Brain microvascular endothelial cell (primary cell): ENCODE measurements at places on chromosomes 1 and 21.

GRCh38 chr1:248813546-248813945, 12.2 kb downstream of the SH3BP5L start:
- DNase-seq, result no peak

GRCh38 chr1:89945852-89946476, 48.9 kb upstream of the ZNF326 start:
- no peak for DNase-seq

DNA sequence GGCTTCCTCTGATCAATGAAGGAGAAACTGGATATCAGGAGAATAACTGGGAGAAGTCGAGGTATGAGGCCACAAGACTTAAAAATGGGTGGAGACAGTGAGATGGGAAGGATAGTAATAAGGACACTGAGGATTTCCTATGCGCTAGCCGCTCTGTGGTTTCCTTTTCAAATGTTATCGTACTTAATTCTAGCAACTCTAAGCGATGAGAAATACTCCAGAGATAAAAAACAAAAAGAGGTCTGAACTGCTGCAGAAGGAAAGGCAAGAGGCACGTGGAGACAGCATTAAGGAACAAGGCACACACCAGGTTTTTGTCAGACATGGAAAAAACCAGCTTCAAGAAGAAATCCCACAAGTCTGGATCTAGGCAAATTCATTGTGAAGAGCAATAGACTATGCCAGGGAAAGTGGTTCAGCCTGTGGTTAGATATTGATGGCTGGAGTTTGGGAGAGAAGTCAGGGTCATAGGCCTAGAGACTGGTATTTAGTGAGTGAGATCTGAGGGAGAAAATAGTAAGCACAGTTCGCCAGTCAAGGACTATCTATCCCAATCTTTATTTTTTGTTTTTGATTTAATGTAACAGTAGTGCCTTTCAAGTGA, 5.3 kb downstream of the CLCA2 start:
- no peak for DNase-seq

GRCh38 chr1:61386323-61386722, 304.0 kb downstream of the NFIA start:
- DNase-seq, result no peak

GRCh38 chr1:203161175-203161574, 14.5 kb downstream of the MYBPH start:
- no peak for DNase-seq

- DNase-seq, result no peak
Measured at GRCh38 chr1:35702508-35702907, 16.2 kb downstream of the C1orf216 start.

DNA sequence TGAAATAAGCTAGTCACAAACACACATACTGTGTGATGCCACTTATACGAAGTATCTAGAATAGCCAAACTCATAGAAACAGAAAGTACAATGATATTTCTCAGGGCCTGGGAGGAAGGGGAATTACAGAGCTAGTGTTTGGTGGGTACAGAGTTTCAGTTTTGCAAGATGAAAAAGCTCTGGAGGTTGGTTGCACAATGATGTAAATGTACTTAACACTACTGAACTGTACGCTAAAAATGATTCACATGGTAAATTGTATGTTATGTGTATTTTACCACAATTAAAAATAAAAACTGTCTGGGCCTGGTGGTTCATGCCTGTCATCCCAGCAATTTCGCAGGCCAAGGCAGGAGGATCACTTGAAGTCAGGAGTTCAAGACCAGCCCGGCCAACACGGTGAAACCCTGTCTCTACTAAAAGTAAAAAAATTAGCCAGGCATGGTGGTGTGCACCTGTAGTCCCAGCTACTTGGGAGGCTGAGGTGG, 15.3 kb upstream of the FHAD1 start:
- DNase-seq, result no peak

DNA sequence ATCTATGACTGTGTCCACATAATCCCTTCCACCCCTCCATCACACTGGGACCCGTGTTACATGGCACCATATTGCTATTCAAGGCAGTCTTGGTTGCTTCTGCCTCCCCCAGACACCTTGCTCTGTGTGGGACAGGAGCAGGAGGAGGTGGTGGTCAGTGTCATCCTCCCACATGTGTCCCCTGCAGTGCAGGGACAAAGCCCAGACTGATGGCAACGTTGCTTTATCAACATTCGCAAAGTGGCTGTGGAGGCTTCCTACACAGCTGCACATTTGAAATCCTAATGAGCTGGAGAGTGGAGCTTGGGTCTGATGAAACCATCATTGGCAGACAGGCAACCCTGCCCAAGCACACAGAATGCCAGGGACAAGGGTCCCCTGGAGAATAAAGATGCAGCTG, 26.2 kb downstream of the TRIM67 start:
- DNase-seq, result no peak

DNA sequence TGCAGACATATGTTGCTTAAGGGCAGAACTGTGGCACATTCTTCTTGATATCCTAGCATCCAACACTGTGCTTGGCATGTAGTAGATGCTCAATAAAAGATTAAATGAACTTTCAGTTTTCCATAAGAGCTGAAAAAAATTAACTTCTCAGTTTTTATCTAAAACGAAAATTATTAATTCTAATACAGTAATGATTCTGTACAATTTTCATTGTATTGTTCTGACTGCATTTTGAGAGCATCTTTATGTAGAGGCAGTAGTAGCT, 46.6 kb downstream of the FGGY start:
- DNase-seq, result no peak

DNA sequence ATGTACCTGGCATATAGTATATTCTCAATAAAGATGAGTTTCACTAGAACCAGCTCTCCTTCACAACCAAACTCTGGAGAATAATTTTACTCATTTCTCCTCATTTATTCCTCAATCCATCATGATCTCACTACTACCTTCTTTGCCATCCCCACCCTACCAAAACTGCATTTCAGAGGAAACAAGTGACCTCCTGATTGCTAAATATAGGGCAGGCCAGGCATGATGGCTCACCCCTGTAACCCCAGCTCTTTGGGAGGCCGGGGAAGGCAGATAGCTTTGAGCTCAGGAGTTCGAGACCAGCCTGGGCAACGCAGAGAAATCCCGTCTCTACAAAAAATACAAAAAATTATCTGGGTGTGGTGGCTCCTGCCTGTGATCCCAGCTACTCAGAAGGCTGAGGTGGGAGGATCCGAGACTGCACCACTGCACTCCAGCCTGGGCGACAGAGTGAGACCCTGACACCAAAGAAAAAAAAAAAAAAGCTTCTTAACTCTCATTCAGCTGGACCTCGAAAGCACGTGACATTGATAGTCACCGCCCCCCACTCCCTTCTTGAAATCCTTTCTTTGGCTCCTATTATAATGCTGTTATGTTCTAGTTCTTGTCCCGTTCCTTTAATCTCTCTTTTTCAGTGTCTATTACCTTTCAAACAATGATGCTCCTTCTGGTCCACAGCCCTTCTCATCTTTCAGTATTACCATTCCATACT, 2.1 kb downstream of the TESK2 start:
- DNase-seq, result no peak

GRCh38 chr1:19344372-19344810, 32.3 kb downstream of the SLC66A1 start:
- no peak for DNase-seq

DNA sequence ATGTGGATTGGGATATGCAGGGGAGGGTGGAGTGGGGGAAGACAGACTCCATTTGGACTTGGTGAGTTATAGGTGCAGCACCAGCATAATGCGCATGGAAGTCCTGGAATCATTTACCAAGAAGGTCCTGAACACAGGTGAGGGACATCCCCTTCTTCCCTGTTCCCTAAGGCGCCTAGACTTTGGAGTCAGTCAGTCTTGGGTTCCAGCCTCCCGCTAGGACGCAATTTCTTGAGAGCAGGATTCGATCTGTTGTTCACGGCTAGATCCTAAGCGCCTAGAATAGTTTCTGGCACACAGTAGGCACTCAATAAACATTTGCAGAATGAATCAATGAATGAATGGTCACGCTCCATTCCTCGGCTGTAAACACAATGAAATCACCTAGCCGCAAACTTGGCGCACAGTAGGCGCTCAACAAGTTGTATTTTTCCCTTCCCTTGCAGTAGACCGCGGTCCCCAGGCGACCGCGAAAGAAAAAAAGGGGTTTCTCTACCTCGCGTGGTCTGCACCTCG, 1.0 kb upstream of the AK4 start:
- DNase-seq, result no peak

DNA sequence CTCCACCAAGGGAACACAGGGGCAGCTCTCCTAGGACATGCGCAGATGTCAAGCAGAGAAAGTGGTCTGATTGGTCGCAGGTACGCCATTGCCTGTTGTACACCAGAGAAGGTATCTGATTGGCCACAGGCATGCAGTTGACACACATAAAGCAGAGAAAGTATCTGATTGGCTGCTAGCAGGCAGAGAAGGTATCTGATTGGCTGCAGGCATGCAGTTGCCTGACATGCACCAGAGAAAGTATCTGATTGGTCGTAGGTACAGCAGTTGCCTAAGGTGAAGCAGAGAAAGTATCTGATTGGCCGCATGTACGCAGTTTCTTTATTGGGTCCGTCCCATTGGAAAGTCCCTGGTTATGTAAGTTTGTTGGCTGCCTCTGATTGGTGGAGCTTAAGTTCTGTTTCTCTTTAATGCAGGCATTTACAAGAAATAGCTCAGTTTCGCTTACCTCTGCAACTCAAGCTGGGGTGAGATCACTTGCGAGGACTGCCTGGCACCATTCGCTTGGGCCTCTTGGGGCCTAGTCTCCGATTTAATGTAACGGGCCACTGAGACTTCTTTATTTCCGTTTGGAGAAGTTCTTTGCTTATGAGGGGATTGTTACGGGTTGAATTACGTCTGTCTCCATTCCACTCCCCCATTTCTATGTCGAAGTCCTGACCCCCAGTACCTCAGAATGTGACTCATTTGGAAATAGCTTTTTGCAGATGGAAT, 74.2 kb downstream of the SIK1 start:
- no peak for DNase-seq

DNA sequence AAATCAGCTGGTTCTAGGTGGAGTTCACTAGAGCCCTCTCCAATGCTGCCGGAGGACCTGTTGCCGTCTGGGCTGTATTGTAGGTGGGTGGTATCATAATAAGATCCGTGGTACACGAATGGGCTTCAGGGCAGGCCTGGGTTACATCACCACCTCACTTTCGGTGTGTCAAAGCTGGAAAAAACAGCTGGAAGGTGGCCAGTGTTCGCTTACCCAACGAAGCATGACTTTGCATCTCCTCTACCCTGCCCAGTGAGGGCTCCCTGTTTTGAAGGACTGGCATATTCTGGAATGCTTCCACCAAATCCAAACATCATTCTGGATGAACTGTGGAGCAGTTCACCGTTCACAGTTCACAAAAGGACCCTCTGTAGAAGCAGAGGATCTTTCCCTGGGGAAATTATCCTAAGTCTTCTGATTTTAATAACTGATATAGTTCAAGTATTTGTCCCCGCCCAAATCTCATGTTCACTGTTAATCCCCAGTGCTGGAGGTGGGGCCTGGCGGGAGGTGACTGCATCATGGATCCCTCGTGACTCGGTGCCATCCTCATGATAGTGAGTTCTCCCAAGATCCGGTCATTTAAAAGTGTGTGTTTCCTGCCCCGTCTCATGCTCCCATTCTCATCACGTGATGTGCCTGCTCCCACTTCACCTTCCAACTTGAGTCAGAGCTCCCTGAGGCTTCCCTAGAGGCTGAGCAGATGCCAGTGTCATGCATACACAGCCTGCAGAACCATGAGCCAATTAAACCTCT, 429.0 kb downstream of the KIF26B start:
- no peak for DNase-seq

DNA sequence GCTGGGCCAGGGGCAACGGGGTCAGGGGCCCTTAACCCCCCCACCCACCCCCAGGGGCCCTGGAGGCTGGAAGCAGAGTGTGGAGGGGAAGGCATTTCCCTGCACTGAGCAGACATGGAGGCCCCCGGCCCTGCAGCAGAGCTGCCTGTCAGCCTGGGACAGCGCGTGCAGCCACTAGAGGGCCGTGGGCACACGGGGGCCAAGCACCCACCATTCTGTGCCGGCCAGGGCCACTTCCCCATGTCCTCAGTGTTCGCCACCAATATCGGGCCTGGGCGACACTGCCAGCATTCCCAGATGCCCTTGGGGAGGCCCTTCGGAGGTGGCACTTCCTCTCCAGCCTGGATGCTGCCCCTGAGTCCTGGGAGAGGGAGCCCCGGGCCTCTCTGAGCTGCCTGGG, 23.2 kb upstream of the ARHGEF16 start:
- DNase-seq, result no peak

- no peak for DNase-seq
Measured at GRCh38 chr1:50427086-50427817, 4.0 kb upstream of the DMRTA2 start.

GRCh38 chr1:168697356-168698126, 31.5 kb downstream of the DPT start:
- DNase-seq, result no peak

- DNase-seq, result no peak
Measured at GRCh38 chr1:6128276-6129081, 51.6 kb downstream of the CHD5 start.

GRCh38 chr1:162710780-162711465, 78.7 kb downstream of the DDR2 start:
- DNase-seq, result no peak

DNA sequence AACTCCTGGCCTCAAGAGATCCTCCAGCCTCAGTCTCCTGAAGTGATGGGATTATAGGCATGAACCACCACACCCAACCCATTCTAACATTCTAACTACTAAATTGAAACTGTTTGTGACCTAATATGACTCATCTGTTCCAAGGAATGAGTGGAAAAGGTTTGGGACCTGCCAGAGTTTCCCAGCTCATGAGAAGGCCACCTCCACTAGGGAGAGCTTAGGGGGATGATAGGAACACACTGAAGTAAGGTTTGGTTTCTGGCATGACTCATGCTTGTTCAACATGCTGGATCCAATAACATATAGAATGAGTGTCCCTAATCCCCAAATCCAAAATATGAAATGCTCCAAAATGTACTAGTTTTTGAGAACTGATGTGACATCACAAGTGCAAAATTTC, 18.9 kb upstream of the SCAF4 start:
- peak; percentile 2 for DNase-seq

DNA sequence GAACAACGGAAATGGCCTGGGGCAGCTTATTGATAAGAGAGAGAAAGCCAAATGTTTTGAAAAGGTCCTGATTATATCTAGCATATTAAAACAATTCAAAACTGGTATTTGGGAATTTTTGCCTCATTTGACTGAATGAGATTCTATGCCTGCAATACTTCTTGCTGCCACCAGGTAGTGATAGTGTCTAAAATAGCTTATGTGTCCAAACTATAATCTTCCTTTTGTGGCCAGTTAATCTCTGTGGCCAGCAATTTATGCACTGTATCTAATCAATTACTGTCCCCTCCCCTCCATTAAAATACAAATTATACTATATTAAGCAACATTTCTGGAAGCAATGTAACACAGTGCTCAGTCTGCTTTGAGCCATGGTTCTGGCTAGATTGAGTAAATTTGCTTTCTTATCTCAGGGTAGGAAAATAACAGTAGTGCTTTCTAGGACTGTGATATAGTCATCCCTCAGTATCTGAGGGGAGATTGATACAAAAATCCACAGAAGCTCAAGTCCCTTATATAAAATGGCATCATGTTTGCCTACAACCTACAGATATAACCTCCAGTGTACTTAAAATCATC, 91.8 kb downstream of the FOXD2 start:
- no peak for DNase-seq
